NCI-H146 (cell line): ENCODE measurements at places on chromosomes 3 and 15.
A peak's percentile ranks its signal among the peaks of the same experiment; 100 is the strongest.

DNA sequence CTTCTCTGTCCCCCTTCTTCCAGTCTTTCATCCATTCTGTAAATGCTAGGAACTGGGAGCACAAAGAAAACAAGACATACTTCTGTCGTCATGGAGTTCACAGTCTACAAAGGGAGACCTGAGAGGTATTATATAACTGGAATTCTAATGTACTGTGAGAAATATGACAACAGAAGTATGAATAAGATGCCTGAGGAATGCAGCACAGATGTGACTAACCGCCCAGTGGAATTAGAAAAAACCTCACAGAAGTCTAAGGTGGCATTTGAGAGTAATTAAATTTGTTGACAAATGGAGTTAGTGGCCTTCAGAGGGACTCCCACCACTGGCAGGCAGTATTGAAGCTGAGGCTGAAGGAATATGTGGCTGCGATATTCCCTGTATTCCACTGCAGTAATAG is 168.5 kb upstream of the FAM3D start:
- DNase-seq = no peak

DNA sequence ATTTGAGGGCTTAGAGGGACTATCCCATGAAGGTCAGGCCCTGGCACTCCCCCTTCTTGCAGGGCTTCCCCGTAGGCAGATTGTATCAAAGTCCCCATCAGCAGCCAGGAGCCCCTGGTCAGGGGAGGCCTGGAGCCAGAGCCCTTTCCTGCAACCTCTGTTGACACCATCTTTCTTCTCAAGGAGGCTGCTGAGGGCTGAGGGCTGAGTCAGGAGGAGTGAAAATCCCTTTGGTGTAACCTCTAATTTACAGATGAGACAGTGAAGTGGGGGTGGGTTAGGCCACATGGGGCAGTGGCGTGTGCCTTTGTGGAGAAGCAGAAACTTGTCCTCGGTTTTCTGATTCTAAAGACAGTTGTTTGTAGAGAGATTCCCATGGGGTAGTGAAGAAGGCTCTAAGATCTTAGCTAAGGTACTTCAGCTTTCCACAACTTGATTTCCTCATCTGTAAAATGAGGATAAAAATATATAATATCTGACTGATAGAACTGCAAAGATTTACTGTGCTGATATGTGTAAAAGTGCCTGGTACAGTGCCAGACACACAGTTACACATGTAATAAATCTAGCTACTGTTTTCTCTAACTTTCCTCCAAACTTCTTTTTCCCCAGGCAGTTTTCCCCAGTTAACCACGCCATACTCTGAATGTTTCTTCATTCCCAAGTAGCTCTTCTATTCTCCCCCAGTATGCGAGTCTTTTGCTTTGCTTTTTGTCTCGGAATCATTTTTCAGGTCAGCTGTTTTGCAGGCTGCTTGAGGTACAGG is 249.4 kb upstream of the TPM1 start:
- DNase-seq = no peak

- no peak for DNase-seq
These were observed 56.1 kb upstream of the RAD18 start for GRCh38 chr3:9019259-9019961.

DNA sequence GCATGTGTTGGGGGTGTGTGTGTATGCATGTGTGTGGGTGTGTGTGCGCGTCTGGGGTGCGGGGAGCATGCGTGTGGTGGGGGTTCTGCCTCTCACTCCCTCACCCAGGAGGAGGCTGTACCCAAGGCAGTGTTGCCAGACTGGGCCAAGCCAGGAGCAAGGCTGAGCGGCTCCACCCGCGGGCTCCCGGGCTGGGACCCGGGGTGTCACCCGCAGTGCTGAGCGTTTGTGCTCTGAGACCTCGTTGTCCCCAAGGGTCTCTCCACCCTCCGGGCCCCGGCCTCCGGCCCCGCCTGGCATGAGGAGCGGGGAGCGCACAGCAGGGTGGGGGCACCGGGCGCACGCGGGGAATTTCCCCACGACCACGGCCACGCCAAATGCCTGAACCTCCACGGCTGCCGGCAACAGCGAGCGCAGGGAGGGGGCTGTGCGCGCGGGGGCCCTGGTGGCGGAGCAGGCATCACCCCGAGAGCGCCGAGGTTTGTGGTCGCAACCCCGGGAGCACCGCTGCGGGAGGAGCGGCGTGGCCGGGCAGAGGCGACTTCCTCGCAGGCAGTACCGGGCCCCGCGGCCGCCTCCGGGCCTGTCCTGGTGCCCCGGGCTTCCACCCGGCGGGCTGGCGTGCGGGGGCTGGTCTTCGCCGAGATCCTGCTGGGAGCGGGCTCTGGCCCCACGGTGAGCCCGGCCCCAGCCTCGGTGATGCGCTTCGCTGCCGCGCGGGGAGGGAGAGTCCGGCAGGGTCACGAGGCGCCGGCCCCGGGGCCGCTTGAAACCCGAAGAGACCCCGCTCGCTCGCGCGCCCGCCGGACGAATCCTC is 7.4 kb upstream of the OCA2 start:
- DNase-seq = no peak

- no peak for DNase-seq
These were observed 38.4 kb downstream of the RASGRF1 start for GRCh38 chr15:79051941-79052731.

DNA sequence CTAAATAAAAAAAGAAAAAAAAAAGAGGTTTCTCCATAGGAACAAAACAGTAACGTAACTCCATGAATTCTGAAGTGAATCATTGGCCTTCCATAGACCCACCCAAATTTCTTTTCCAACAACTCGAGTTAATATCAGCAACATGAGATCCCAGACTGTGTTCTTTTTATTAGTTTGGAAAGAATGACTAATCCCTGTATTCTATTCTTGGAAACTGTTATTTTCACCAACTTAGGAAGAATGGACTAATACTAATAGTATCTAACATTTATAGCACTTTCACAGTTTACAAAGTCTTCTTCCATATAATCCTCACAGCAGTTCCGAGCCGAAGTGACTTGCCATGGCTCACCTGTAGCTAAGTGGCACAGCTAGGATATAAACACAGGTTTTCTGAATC is 72.7 kb upstream of the SLC4A7 start:
- DNase-seq = no peak

DNA sequence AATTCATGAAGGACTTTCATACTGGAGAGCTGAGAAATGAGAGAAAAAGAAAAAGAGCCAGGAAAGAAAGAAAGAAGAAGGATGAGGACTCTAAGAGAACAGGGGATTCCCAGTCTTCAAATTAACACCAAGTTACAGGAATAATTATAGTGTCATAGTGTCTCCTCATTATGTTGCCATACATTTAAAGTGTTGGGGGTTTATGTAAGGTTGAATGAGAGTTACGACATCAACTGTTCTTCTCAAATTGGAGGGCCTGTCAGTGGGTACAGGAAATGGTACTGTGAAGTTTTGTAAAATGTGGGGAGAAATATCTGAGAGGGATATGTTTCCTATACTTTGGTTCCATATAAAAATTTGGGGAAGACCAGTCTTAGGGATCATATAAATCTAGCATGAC is 12.3 kb upstream of the CD200 start:
- peak; percentile 29 for DNase-seq

DNA sequence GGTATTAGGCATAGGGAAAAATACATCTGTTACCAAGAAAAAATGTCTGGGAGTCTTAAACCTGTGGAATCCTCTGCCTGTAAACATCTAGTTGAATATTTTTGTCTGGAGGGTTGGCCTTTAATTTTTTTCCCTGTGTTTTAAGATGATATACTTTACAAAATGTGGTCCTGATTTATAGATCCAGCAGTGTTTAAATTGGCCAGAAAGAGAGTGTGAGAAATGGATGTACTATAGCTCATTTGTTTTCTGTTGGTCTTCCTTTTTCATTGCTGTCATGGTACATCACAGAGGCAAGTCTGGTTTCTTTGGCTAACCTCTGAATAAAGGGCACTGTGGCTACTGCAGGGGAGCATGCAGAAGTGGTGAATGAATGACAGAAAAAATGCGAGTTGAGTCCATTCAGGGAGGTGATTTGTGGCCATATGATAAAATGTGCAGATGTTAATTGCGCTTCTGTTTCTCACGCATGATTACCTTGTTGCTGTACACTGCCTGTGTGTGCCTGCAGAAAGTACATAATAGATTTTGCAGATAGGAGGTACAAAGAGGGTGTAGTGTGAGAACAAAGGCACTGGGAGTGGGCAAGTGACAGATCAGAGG is 150.0 kb downstream of the NFKBIZ start:
- no peak for DNase-seq

DNA sequence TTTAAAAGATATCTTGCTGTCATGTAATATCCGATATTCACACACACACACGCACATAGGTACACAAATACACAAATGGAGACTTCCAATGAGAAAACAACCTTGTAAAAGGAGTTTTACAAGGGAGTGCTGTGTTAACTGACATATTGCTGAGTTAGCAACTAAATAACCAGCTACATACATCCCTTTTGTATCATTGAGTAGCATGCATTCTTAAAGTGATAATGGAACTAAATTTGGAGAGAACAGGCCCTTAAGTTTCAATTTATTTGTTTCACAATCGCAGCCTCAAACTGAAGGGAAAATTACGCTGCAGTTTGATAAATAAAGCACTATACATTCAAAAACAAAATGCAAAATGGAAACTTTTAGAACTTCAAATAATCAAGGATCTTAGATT is 1046.0 kb upstream of the NR2F2 start:
- no peak for DNase-seq

GRCh38 chr3:140006331-140006730 is 71.3 kb downstream of the CLSTN2 start:
- DNase-seq = no peak

GRCh38 chr15:100902436-100903167 is 16.6 kb upstream of the LRRK1 start:
- no peak for DNase-seq

GRCh38 chr3:156543043-156543555 is 11.8 kb downstream of the SSR3 start:
- no peak for DNase-seq

- no peak for DNase-seq
These were observed 18.7 kb upstream of the ANXA2 start for GRCh38 chr15:60416484-60416883.

- no peak for DNase-seq
These were observed 48.1 kb upstream of the PCSK6 start for GRCh38 chr15:101537483-101538080.

- peak; percentile 96 for DNase-seq
These were observed at the start of gene DENND4A for GRCh38 chr15:65792138-65792987. TSS of gene DENND4A (minus strand) at chr15:65792293. CDS start at chr15:65756450, 35,843 bp downstream.

DNA sequence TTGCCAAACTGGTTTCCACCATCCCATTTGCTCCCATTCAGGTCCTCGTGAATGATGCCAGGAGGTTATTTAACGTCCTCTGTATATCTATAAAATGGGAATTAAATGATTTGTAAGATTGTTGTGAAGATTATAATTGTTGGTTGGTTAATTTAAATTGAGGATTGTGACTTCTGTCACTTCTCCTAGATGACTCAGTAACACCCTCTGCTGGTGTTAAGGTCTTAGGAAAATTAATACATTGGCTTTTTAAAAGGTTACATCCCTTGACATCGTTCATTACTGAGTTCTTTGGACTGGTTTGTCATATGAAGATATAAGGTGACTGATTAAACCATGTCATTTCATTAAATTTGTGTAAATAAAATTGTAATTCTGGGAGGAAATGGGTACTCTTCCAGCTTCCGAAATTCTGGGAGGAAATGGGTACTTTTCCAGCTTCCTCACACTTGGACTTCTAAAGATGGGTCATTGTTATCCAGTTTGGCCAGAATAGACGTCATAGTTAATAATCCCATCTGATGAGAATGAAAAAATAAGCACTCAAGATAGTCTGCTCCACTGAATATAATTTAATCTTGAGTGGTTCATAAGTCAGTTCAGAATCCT is 33.3 kb upstream of the PAQR5 start:
- DNase-seq = peak; percentile 24

DNA sequence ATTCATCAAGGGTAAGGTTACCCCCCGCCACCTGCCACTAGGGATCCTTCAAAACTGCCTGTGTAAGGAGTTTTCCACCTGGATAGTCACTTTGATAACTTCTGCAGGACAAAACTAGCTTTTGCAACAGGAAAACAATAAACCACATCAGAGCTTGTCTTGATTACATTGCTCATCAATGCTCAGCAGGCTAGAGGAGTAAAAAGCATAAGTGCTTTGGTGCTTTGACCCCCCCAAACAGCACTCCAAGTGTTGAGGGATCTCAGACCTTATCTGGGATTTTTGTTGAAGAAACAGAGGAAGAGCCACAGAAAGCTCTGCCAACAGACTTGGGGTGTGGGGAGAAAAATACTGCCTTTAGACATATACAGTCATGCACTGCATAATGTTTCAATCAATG is 10.8 kb upstream of the PHLDB2 start:
- no peak for DNase-seq

DNA sequence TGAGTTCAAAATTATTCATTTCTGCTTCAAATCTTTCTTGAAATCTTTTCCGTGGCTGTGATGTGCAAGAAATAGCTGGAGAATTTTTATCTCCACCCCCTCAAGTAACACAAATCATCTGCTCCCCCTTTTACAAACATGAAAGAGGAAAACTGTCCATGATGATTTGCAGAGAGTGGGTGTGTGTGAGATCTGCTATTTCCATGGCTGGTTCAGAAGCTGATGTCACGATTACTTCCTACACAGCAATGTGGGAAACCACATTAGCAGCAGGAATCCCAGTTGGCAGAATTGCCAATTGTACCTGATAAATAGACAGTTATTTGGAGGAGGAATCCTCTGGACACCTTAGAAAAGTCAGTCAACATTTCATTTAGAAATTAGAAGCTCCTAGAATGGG is 75.2 kb upstream of the GRM7 start:
- no peak for DNase-seq

GRCh38 chr3:104102386-104102785 is 1264.3 kb upstream of the ALCAM start:
- DNase-seq = peak; percentile 58

GRCh38 chr3:120348065-120348990 is 826 bp downstream of the LRRC58 start:
- DNase-seq = peak; percentile 95

DNA sequence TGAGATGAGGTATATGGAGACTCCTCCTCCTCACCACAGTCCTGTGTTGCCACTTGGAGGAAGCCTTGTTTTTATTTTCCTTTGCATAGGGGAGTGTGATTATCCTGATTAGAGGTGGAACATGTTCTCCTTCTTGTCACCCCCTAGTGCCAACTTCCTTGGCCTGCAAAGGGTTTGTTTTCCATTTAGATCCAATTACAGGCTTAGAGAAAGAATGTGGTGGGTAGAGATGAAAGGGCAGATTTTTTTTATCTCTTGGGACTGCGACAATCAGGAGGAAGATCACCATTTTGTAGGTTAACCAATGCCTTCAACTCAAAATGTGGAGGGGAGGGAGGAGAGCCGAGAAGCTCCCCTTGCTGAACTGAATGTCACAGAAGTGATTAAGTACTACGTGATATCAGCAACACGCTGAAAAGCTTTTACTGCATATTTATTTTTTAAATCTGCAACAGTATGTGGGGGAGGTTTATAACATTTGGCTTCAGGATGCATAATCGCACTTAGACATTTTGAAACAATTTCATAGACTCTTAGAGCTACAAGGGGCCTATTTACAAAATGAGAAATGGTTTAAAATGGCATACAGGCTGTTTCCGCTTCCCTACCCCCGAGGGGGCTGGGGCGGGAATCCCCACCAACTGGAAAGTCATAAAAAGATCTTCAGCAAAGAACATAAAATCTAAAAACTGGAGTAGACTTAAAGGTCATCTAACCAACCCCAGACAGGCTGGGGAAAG is 2.4 kb downstream of the LMCD1 start:
- DNase-seq = no peak

- no peak for DNase-seq
These were observed 63.2 kb downstream of the ASTE1 start for GRCh38 chr3:130963444-130963843.
